Fibroblast of the aortic adventitia (primary cell): ENCODE measurements at places on chromosomes 13 and 19. TPM values are rescaled to one million over a fixed set of nuclear protein-coding genes. Genes with fewer than 3 reads are reported as not detected.
A peak's percentile ranks its signal among the peaks of the same experiment; 100 is the strongest.

LPAR2 gene
- 0.33 and 1.1 TPM in 2 replicates for total RNA-seq

CCDC169 gene
- 2.4 and 4.1 TPM in 2 replicates for total RNA-seq

INAFM1 gene
- 1.6 and 2.3 TPM in 2 replicates for total RNA-seq

RUBCNL gene
- total RNA-seq = 0.16 and 4.6 TPM in 2 replicates

SIX5 gene
- total RNA-seq = 9.5 and 16.4 TPM in 2 replicates

LRP3 gene
- total RNA-seq = 15.0 and 33.2 TPM in 2 replicates

RGCC gene
- 1.1 and 1.6 TPM in 2 replicates for total RNA-seq

ZNF724 gene
- total RNA-seq = 3.1 and 15.1 TPM in 2 replicates

PNMA8C gene
- total RNA-seq = not detected in 2 replicates

PEAK3 gene
- not detected in 2 replicates for total RNA-seq

MBD3L2B gene
- not detected in 2 replicates for total RNA-seq

C19orf67 gene
- total RNA-seq = 0.27 TPM in 1 of 2 replicates, not detected in the other

CLEC4M gene
- total RNA-seq = not detected in 2 replicates

ZNF763 gene
- 0.27 and 3.4 TPM in 2 replicates for total RNA-seq

CXCL17 gene
- not detected in 2 replicates for total RNA-seq

BEST2 gene
- total RNA-seq = not detected in 2 replicates

OR7A5 gene
- total RNA-seq = not detected in 2 replicates

SWSAP1 gene
- total RNA-seq = 0.41 and 0.45 TPM in 2 replicates

ZNF560 gene
- 0.09 and 0.16 TPM in 2 replicates for total RNA-seq

GRCh38 chr19:16715611-16716010 is 4.0 kb upstream of the NWD1 start:
- DNase-seq = no peak

DNA sequence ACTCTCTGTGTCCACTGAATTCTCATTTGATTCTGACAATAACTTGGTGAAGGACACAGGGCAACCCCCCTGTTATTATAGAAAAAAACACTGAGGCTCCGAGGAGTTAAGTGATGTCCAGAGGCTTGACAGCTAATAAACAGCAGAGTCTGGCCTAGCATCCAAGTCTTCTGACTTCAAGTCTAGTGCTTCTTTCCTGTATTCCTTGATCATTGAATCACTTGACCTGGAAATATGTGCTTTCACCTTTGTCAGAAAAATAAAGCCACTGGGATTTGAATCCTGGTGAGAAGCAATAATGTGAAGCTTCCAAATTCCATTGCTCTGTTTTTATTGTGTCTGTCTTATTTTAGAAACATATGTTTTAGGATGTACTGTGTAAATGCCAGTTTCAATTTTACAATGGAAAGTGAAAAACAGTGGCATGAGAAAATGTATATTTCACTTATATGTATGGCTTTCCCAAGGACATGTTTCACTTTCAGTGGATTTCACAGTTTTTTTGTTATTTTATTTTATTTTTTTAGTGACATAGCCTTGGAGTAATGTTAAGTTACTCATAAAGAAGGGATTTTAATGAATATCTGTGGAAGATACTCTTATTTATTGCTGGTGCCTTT is 190.2 kb downstream of the GPC6 start:
- no peak for DNase-seq

DNA sequence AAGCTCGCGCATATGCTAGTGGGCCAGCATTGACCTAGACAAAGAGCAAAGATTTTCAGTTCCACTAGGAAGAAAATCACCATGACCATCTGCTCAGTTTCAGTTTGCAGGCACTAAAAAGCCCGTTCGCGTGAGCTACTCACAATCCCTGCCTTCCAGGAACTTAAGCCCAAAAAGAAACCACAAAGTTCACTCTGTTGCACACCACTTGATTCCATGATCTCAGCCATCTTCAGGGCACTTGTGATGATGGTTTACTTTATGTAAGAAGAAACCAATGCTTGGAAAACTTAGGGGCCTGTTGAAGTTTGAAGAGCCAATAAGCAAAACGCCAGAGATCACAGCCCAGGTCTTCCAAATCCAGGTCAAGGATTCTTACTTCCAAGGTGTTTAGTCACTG is 45.0 kb upstream of the SLC15A1 start:
- no peak for DNase-seq

- no peak for DNase-seq
Observed at GRCh38 chr13:52811841-52812240, 36.6 kb downstream of the PCDH8 start.

DNA sequence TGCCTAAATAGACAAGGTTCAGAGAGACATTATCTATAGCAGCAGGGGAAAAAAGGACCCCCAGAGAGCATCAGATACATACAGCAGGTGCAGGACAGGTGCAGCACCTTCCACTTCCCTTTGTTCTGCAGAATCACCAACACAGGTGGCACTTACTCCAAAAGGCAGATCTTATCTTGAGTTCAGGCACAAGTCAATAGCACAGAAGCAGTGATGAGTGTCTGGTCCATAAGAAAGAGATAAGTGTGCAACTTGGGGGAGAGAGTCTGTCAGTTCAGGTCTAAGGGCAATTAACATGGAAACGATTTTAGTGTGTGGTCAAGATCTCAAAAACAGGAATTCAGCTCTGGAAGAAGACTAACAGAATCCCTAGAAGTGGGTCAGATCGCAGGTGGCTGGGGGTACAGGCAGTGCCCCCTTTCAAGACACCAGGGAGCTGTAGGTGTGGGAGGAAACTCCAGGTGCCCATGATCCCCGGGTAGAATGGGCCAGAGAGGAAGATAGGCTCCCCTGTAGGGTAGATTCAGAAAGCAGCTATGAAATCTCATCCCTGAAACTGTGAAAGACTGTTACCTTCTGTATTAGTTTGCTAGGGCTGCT is 40.6 kb downstream of the TNFSF11 start:
- DNase-seq = no peak

DNA sequence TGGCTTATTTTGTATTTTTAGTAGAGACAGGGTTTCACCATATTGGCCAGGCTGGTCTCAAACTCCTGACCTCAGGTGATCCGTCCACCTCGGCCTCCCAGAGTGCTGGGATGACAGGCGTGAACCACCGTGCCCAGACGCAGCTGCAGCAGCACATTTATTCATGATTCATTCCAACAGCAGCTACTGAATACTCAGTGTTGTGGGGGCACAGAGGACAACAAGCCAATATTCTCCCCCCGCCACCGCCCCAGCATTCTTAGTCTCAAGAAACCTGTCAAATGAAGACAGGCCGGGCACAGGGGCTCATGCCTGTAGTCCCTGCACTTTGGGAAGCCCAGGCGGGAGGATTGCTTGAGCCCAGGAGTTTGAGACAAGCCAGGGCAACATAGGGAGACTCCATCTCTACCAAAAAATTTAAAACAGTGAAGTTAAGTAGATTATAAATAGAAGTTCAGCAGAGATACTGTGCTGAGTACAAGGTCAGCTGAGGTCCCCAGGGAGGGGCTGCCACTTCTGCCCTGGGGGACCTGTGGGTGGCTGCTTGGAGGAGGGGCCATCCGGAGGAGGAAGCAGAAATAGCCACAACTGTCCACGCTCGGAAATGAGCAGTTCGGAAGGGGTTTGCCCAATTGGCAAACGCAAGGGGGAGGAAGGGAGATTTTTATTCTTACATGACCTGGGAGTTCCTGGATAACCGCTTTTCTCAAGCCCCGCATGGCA is 4.3 kb downstream of the DOT1L start:
- peak; percentile 55 for DNase-seq

GRCh38 chr13:81394640-81395039 is 1053.7 kb upstream of the SPRY2 start:
- DNase-seq = no peak

- DNase-seq = peak; percentile 20
Observed at GRCh38 chr19:584240-585001, 5.3 kb upstream of the HCN2 start.

GRCh38 chr19:50705422-50706019 is 14.1 kb downstream of the SHANK1 start:
- DNase-seq = peak; percentile 66

- no peak for DNase-seq
Observed at GRCh38 chr13:99894840-99895443, 76.6 kb downstream of the ZIC5 start.

DNA sequence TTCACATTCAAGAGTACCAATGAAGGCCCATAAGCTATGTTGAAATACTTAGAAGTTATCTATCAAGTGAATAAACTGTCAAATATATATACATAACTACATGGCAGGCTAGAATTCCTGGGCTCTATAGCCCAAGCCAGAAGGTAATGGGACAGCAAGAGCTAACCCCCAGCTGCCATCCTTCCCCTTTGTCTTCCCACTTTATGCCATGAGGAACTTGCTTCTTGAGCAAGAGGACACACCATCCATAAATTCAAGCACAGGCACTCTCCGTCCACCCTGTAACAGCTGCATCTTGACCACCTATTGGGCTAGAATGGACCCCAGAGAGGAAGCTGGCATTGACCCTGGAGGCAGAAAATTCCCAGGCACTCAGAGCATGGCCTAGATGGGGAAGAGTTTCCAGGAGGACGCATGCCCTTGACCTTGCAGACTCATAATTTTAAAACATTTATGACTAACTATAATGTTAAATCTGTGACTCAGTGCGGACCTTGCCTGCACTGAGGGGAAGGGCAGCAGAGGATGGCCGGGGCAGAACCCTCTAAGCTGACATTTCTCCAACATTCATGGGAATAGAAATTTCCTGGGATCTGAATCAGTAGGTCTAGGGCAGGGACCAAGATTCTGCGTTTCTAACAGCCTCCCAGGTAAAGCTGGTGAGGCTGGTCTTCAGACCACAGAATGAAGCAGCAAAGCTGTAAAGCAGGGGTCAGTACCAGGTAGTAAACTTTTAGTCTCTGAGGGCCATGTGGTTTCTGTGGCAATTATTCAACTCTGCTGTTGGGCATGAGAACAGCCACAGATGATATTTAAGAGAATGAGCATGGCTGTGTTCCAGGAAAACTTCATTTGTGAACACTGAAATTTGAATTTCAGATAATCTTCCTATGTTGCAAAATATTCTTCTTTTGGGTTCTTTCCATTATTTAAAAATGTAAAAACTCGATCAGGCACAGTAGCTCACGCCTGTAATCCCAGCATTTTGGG is 71.4 kb upstream of the CLDN10 start:
- peak; percentile 54 for DNase-seq

GRCh38 chr19:2239173-2239572 is 2.5 kb downstream of the SF3A2 start:
- no peak for DNase-seq

GRCh38 chr13:58207501-58207900 is 576.0 kb downstream of the PCDH17 start:
- no peak for DNase-seq

DNA sequence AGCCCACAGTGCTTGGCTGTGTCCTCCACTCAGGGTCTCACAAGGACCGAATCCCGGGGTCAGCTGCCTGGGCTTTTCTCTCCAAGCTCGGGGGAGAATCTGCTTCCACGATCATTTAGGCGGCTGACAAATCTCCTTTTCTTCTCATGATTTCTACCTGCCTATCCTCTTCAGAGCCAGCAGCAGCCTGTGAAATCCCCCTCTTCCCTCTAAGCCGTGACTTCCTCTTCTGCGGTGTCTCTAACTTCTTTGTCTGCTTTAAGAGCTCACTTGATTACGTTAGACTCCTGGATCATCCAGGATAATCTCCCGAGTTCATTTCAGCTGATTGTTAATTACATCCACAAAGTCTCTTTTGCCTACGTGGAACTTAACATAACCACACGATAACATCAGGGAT is 22.5 kb upstream of the ZNF845 start:
- DNase-seq = no peak

DNA sequence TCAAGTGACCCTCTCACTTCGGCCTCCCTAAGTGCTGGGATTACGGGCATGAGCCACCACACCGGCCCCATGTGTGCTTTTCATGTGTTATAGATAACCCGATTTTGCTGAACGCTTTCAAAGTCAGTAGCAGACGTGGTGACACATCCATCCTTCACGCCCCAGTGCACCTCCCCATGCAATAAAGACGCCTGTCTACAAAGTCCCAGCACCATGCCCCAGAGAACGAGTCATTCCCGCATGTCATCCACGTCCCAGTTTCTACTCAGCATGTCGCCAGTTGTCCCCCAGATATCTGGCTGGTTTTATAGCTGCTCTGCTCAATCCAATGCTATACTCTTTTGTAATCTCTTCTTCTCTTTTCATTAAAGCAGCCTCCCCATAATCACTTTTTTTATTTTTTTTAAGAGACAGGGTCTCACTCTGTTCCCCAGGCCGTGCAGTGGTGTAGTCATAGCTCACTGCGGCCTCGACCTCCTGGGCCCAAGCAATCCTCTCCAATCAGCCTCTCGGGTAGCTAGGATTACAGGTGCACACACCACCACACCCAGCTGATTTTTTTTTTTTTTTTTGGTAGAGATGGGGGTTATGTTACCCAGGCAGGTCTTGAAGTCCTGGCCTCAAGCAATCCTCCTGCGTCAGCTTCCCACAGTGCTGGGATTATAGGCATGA is 42.5 kb downstream of the DNM2 start:
- DNase-seq = no peak

DNA sequence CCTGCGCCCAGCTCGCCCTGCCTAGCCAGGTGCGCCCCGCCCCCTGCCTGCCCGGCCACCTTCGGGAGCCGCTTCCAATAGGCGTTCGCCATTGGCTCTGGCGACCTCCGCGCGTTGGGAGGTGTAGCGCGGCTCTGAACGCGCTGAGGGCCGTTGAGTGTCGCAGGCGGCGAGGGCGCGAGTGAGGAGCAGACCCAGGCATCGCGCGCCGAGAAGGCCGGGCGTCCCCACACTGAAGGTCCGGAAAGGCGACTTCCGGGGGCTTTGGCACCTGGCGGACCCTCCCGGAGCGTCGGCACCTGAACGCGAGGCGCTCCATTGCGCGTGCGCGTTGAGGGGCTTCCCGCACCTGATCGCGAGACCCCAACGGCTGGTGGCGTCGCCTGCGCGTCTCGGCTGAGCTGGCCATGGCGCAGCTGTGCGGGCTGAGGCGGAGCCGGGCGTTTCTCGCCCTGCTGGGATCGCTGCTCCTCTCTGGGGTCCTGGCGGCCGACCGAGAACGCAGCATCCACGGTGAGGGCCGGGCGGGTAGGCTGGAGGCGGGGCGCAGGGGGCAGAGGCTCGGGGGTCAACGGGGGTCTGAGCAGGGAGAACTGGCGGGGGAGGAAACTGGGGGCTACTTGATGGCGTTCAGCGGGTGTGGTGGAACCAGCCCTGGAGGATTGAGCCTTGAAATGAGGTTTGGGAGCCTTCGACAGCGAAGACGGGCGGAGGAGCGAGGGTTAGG is at the start of gene SPINT2:
Gene SPINT2, plus strand, starts transcription at position 88 of the 727 bp plus-strand sequence. Its CDS starts 320 bp downstream, at position 408.
- no peak for DNase-seq

- no peak for DNase-seq
Observed at GRCh38 chr19:29876414-29876813, 64.6 kb downstream of the CCNE1 start.

- no peak for DNase-seq
Observed at GRCh38 chr13:45374917-45375316, 33.9 kb upstream of the TPT1 start.

GRCh38 chr19:49338023-49338677 is 2.9 kb downstream of the CD37 start:
- no peak for DNase-seq

- DNase-seq = no peak
Observed at GRCh38 chr13:110511509-110512181, 49.9 kb downstream of the RAB20 start.

DNA sequence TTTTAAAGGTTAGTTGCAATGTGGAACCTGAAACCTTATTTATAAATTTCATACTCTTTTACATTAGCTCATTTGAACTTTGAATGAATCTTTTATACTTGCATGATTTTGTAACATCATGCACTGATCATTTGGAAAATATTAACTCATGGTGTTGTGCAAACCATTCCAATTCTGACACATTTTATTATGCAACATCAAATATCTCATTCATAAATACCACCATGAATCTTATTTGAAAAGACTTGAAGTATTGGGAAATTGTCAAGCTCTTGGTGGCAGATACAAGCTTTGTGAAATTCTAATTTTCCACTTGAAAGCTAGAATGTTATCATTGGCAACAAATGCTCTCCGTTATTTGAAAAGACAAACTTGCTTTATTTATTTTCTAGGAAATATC is 379.9 kb upstream of the PCDH20 start:
- no peak for DNase-seq
